NCI-H524 (cell line): ENCODE measurements at places on chromosomes 2 and 18.
A peak's percentile ranks its signal among the peaks of the same experiment; 100 is the strongest.

DNA sequence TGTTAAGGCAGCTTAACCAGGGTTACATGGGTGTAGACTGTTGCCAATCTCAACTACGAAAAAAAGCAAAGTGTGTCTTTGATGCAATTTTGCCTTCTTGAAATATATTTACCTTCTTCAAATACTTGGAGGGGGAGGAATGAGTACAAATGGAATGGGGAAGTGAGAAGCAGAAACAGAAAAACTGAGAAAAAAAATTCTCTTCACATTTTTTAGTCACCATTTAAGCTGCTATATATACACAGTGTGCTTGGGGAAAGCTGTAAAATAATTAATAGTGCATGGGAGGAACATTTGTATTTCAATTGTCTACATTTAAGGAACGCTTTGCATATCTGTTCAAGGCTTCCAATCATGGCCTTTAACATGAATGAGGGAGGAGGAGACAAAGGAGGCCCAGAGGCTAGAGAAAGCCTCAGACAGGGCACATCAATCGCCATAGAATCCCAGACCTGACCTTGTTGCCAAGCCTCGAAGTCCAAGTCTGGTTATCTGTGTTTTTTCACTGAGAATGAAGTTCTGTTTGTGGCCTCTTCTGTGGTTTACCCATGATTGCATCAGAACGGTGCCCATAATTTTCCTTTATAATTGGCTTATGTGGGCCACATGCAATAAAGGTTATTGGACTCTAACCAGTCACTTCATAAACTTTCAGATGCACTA lies 158.6 kb downstream of the PIK3C3 start:
- DNase-seq, result no peak

DNA sequence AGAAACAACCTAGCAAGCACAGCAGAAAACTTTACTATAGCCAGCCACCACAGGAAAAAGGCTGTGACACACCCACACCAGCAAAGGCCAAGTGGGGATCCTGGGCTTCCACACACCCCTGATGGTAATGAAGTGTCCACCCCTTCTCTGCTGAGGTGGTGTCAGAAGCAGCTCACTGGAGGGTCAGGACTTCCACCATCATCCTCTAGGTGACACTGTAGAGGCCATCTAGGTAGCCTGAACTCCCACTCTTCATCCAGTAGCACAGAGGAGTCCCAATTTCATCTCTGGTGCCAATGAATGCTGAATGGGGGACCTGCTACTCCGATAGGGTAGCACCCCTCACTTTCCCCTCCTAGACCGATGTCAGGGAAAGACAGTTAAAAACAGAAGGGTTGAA lies 1544.4 kb downstream of the LRP1B start:
- no peak for DNase-seq

GRCh38 chr2:239251971-239252370 lies 148.8 kb downstream of the HDAC4 start:
- no peak for DNase-seq

DNA sequence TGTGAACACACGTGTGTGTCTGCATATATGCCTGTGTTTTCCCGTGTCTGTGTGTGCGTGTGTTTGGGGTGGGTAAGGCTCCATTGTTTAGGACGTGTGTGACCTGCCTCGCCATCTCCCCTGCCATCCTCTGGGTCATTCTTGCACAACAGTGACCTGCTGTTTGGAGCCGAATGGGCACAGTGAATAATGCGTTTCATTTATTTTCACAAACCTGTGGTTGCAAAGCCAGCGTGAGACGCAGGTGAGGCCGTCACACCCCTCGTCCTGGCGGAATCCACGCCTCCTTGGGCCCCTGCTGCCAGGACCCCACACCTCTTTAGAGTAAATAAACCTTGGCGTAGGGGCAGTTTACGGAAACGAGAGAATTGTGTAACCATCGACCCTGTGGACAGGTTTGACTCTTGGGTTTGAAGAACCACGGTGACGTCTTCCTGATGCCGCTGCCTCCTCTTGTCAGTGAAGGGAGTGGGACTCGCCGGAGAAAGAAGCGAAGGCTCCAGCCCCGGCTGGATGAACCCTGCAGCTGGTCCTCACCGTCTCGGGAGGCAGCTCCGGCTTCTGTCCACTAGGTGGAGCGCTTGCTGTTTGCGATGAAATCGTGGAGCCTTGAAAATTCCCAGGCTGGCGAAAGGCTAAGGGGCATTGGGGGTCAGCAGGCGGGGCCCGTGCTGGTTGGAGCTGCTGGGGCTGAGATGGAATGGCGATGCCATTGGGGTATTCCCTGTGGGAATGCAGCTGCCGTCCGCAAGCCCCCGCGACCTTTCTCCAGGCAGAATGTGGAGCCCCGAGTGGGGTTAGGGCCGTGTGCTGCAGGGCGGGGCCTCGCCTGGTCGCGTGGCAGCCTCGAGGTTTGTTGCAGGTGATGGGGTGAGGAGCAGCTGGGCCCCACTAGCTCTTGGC lies 81.1 kb downstream of the RTP5 start:
- peak; percentile 17 for DNase-seq

GRCh38 chr2:37367984-37368383 lies 23.6 kb downstream of the QPCT start:
- DNase-seq, result no peak

GRCh38 chr2:43848214-43848613 lies 9.4 kb downstream of the ABCG8 start:
- DNase-seq, result no peak

DNA sequence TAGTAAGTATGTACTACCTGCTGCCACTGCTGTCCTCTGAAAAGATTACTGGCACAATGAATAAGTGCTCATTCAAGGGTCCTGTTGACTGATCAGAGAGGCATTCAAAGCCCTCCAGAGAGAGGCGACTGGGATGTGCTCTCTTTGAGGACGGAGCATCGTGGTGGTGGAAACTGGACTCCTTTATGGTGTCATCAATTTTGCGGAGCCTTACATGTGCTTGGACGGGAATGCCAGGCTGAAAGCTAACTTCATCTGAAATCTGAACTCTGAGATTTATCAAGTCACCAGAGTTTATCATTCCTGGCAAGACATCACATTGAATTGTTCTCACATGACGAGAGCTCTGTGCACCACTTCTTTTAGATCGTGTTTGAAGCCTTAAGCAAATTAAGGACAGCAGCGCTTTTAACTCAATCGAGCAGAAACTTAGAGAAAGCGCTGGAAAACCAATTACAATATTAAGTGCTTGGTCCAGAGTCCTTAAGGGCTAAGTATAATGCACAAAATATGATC lies 138.3 kb downstream of the NCK2 start:
- DNase-seq, result no peak

GRCh38 chr2:211498551-211499205 lies 942.3 kb downstream of the CPS1 start:
- no peak for DNase-seq

- no peak for DNase-seq
These were observed 3.5 kb upstream of the NOSTRIN start for GRCh38 chr2:168798888-168799410.

DNA sequence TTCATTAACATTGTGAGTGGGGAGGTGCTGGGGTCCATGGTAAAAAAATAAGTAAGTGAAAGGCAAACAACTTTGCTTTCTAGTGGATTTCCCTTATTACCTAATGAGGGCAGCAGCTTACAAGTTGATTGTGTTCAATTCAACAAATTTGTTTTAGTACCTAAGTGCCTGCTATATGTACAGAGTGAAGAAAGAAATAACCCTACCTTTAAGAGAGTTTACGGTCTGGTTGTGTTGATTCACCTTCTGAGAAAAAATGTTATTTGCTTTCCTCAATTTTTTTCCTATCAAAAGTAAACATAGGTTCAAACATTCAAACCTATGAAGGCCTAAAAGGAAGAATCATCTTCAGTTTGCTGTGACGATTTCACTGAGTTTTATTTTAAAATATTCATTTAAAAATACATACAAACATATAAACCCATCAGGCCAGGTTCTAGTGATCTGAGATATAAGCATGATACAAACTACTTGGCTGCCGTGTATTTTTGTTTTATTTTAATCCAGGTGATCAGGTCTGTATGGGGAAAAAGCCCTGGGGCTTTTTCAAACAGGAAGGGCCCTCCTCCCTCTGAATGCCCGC lies 1.5 kb upstream of the SPTBN1 start:
- DNase-seq, result no peak

- peak; percentile 15 for DNase-seq
These were observed 360.5 kb upstream of the PIK3C3 start for GRCh38 chr18:41594582-41594981.

GRCh38 chr2:207285473-207285815 lies 119.7 kb upstream of the KLF7 start:
- no peak for DNase-seq

DNA sequence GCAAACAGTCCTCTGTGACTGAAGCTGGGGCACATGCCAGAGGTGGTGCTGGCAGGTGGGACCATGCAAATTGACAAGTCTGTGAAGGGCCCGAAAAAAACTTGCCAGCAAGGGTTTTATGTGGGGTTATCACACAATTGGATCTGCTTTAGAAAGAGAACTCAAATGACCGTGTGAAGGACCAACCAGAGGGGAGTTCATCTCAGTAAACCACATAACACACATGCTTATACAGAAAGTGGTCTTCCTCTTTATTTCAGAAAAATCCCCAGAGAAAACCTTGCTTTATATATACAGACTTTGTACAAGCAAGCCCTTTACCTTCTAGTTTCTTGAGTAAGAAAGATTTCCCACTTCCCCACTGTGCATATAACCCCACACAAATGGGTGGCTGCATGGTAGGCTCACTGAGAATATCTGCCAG lies 46.7 kb downstream of the KIDINS220 start:
- DNase-seq, result no peak

DNA sequence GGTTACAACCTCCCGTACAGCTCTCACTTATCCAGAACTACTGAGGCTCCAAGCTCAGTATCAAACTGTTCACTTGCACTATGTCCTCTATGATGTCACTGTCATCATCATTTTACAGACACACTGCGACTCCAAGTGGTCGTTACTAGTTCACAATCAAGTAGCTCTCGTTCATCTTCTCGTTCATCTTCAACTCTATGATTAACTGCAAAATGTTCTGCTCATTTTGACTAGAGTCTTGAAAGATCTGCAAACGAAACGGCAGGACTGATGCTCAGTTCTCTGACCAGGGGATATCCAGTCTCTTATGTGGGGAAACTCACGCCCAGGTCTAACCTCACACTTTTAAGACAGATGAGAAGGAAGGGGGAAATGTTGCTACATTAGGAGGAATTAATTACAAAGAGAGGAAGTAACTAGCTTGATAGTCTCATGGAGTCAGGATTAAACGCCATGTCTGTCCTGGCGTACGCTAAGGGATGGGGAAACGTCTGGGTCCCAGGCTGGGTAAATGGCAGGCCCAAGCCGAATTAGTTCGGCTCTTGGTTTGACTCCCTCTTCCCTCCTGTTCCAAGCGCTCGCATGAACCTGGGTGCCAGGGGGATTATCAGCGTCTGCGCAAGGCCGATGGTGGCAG lies 794 bp upstream of the CHCHD5 start:
- DNase-seq, result no peak

DNA sequence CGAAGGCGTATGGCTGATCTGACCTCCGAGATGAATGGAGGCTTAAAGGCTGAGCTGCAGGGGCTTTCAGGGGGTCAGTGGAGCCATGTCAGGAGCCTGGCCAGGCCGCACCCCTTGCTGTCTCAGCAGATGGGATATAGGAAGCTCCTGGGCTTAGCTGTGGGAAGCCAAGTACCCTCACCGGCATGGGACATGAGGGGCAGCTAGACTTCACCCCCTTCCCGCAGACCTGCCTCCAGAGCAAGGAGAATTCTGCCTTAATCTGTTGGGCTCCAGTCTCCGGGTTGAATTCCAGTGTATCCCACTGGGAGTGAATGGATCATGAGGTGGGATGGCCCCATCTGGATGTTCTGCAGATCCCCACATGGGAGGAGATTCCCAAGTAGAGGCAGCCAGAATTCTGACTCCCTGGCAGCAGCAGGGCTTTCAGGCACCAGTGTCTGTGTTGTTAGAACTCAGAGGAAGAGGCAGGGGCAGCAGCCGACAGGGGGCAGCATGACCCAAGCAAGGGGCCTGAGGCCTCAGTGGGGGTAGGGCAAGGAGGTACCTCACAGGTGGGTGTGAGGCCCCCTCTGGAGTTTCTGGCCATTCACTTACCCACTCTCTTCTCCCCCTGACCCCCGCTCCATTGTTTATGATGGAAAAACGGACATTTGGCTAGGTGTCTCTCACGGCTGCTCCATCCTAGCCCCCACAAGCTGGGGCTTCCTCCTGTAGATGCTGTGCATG lies 19.1 kb downstream of the CAPG start:
- DNase-seq, result peak; percentile 52

GRCh38 chr18:42038936-42039335 lies 83.9 kb downstream of the PIK3C3 start:
- DNase-seq, result no peak

DNA sequence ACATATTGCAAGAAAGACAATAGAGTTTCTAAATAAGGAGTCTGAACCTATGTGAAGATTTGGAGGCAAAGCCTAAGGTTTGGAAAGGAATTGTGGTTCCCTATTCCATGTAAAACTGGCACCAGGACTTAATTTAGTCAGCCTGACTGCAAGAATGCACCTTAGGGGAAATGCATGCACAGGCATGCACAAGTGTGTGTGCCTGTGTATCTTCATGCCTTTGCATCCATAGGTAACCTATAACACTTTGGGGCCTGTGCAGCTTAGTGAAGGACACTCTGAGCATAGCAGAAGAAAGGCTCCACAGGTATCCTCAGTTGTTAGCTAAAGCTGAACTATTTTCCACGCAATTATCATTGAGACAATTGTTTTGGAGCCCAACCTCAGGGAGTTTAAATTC lies 73.4 kb downstream of the RPRM start:
- DNase-seq, result no peak

DNA sequence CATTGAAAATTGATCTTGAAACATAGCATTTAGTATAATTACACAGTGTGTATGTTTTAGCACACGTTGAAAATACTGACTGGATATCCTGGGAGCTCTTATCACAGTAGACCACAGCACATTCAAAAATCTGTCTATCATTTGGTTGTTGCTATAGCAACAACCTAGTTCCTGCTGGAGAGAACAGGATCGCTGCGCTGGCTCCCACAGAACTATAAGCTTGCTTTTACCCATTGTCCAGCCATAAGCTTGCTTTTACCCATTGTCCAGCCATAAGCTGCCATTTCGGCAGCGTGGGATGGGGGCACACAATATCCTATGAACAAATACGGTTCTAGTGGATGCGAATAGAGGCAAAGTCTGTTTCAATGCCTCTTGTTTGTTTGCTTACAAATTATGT lies 70.4 kb upstream of the ST6GAL2 start:
- DNase-seq, result peak; percentile 58

GRCh38 chr18:66749030-66749429 lies 145.1 kb upstream of the CDH19 start:
- DNase-seq, result peak; percentile 1
